ENCODE measurements at places on chromosomes 6 and 20.

DNA sequence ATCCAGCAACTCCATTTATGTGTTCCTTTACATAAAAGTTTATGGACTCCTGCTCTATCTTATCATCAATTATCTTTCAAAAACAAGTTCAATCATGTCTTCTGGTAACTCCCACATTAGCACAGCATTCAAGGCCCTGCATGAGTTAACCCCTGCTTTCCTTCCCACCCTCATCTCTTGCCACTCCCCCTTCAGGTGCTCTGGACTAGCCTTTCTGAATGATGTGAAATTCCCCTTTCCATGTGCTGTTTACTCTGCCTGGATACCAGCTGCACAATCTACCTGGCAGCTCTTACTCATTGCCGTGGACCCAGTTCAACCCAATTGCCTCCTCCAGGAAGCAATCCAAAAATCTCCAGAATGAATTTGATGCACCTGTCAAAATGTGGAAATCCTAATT is 11.9 kb downstream of the ADGRF4 start:
- DNase-seq, result no peak

- DNase-seq, result no peak
These were observed 27.6 kb downstream of the CD40 start for GRCh38 chr20:46145713-46146112.

- no peak for DNase-seq
These were observed 14.3 kb upstream of the DEF6 start for GRCh38 chr6:35283361-35283760.

- no peak for DNase-seq
These were observed 96.6 kb downstream of the BTBD3 start for GRCh38 chr20:12014276-12014675.

- no peak for DNase-seq
These were observed 160.3 kb upstream of the ATXN1 start for GRCh38 chr6:16921399-16922110.

GRCh38 chr6:38415231-38416005 is 224.3 kb downstream of the BTBD9 start:
- DNase-seq, result no peak

DNA sequence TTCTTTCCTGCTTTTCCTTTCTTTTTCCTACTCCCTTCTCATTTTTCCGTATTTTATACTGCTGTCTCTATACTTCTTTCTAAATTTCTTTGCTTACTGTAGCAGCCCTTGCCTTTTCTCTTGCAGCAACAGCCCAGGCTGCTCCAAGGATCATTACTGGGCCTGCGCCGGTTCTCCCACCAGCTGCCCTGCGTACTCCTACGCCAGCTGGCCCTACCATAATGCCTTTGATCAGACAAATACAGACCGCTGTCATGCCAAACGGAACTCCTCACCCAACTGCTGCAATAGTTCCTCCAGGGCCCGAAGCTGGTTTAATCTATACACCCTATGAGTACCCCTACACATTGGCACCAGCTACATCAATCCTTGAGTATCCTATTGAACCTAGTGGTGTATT is 148.8 kb downstream of the QKI start:
- no peak for DNase-seq

- DNase-seq, result no peak
These were observed 5.2 kb downstream of the DNAH8 start for GRCh38 chr6:38720295-38720694.

- no peak for DNase-seq
These were observed 106.7 kb upstream of the DTNBP1 start for GRCh38 chr6:15769511-15770018.

DNA sequence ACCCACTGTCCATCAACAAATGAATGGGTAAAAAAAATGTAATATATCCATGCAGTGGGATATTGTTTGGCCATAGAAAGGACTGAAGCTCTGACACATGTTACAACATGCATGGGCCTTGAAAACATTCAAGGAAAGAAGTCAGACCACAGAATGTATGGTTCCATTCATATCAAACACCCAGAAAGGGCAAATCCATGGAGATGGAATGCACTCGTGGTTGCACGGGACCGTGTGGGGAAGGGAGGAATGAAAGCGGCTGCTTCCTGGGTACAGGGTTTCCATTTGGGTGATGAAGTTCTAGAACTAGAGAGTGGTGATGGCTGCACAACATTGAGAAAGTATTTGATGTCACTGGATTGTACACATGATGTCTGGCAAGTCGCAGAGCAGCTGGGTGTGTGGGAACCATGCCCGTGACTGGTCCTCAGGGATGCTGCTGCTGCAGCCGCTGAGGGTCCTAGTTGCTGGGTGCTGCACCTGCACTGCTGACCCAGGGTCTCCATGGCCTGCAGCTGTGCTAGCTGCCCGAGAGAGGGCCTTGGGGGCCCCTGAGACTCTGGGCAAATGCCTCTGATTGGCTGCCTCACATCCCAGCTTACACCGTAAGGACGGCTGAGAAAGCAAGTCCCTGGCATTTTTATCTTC is 220.3 kb downstream of the NRN1 start:
- no peak for DNase-seq

- no peak for DNase-seq
These were observed 66.6 kb upstream of the ADGRF4 start for GRCh38 chr6:47631797-47632196.

- no peak for DNase-seq
These were observed 982 bp downstream of the HECA start for GRCh38 chr6:139135578-139136545.

- no peak for DNase-seq
These were observed 209.6 kb downstream of the TFAP2B start for GRCh38 chr6:51028276-51028675.

- DNase-seq, result no peak
These were observed 588 bp upstream of the ACSS2 start for GRCh38 chr20:34875642-34876405.

GRCh38 chr20:45913116-45913515 is 1.2 kb upstream of the PLTP start:
- DNase-seq, result no peak

DNA sequence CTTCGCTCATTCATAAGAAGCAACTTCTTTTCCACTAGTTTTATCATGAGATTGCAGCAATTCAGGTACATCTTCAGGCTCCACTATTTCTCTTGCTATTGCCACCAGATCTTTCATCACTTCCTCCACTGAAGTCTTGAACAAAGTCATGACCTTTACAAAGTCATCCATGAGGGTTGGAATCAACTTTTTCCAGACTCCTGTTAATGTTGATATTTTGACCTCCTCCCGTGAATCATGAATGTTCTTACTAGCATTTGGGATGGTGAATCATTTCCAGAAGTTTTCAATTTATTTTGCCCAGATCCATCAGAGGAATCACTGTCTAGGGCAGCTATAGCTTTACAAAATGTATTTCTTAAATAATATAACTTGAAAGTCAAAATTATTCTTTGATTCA is 1.5 kb downstream of the CENPQ start:
- DNase-seq, result no peak

GRCh38 chr6:111342913-111343312 is 140.1 kb downstream of the REV3L start:
- DNase-seq, result no peak

- no peak for DNase-seq
These were observed 137.0 kb upstream of the STXBP5 start for GRCh38 chr6:147067184-147067583.

DNA sequence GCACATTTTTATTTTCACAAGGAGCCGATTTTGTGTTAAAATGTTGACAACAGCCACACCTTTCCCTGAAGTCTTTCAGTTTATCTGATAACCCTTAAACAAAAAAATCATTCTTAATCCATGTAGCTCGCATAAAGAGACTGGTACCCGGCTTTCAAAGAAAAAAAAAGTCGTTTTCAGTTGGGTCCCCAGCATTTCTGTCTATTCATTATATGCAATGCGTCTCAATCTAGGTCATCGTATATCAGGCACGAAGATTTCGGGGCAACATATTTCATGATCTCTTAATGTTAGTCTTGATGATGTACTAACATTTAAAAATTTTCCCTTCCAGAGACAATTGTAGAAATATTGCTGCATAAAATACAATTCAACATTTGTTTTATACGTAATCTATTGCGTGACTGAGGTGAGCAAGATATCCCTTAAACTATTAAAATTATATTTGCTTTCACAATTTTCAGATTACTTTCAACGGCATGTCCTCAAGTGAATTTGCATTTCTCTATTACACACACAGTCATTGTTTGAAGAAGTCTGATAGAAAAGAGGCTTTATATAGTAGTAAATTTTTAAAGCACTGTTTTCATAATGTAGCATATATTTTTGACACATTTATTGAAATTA is 2.9 kb upstream of the TUBB2B start:
- no peak for DNase-seq

- no peak for DNase-seq
These were observed 11.0 kb upstream of the ASCC3 start for GRCh38 chr6:100892116-100892515.

GRCh38 chr6:17045581-17046322 is 56.1 kb upstream of the STMND1 start:
- DNase-seq, result no peak

GRCh38 chr20:2118783-2119182 is 17.2 kb downstream of the STK35 start:
- DNase-seq, result no peak

DNA sequence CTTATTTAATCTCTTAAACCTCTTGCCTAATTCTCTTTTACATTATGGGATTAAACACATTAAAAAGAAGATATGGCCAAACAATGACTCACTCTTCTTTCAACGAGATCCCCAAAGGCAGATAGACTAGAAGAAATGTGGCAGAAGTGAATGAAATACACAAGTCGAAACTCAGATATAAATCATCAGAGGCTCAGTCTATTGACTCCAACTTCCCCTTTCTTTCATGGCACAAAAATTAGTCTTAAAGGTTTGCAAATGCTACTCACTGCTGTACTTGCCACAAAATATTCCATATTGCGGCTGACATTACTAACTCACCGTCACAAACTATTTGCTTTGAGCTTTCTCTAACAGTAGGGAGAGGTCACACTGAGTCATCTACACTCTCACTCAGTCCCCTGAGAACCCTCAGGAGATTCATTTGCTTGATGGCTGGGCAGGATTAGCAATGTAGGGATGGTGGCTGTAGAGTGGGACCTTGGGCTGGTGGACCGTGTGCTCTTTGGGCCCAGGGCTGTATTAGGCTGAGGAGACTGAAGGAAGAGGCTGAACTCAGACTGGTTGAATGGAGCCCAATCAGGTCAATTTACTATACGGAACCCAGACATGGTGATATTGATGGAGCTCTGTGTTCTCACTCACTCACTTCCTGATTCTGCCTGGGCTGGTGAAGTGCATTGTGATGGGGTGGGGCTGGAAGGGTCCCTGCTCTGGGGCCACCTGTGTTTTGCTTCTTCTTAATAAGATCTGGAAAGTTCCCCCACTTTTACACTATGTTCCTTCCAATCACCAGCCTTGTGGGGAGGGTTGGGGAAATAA is 42.8 kb upstream of the UBR2 start:
- DNase-seq, result no peak

GRCh38 chr6:33177552-33178446 is 14.5 kb downstream of the COL11A2 start:
- DNase-seq, result no peak

DNA sequence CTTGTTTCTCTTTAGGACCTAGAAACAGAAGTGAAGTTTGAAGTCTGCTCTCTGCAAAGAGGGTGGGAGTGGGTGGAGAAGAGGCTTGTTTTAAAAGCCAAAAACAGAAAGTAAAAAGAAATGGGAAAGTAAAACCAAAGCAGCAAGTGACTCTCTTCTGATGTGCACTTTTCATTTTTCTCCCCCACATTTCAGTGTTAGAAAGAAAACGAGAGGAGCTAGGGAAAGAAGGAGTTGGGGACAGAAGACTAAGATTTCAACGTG is 1.3 kb downstream of the C6orf141 start:
- DNase-seq, result no peak

DNA sequence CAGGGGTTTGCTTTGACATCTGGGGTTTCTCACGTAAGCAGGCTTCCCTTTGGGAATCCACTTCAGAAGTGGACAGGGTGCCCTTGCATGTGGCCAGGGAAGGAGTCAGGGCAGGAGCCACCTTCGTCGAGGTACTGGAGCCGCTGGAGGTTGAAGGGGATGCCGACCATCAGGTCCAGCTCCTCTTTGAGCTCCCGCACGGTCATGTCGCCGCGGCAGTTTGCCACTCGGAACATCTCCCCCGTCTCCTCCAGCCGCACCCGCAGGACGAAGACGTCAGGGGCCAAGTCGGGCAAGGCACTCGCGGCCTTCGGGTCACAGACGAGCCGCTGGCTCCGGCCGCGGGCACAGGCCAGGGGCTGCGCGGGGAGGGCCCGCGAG is 360 bp downstream of the ANKRD60 start:
- DNase-seq, result no peak

DNA sequence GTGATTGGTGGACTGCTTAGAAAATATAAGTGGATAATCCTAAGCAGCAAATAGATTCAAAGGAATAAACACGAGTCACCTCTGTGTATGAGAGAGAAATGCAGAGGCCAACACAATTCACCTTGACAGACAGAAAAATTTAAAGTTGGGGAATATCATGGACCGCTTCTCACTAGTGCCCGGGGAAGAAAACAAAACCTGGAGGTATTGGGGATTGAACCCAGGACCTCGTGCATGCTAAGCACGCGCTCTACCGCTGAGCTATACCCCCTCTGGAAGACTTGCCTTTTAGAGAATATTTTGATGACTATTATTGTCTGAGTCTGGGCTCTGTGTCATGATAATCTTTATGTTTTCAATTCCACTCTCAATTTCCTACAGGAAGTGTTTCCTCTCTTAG is 111.9 kb downstream of the TRIM27 start:
- DNase-seq, result no peak

DNA sequence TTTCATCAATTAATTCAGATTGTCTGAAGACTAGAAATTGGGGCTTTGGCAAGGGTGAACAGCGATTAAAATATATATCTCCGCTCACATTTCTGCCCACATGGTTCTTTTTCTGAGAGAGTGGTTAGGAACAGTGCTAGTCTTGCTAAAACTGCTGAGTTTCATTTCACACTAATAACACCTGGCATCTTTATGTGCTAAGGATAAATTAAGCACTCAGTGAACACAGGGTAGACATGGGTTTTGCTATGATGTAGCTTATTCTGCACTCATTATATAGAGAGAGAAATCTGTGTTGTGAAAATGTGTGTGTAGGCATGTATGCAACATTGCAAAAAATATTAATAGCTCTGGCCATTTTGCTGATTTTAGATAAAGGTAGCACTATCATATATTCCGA is 623.4 kb upstream of the FLRT3 start:
- DNase-seq, result no peak

- DNase-seq, result no peak
These were observed 64.5 kb downstream of the TRMT6 start for GRCh38 chr20:5885866-5886265.

- DNase-seq, result no peak
These were observed 44.0 kb downstream of the SSR1 start for GRCh38 chr6:7268816-7269555.

DNA sequence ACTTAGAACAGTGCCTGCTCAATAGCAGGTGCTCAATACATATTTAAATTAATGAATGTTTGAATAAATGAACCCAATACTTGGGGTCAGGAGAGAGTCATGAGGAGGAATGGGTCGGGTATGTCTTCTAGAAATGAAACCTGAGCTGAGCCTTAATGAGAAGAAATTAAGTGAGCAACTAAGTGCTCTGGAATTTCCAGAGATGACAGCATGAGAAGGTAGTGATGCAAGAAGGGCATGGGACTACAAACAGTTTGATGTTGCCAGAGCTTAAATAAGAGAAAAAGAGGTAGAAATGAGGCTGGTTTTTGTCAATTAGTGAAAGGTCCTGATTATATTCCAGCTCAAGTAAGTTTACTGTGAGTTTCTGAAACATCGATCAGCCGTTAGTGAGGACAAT is 82.9 kb downstream of the PDE10A start:
- DNase-seq, result no peak

Measured in stimulated activated CD8-positive, alpha-beta memory T cell treated with anti-CD3 and anti-CD28 coated beads, Interleukin-4, amount 100 ng/mL, for 4 hours (primary cell).